Inflammatory macrophage treated with lipopolysaccharide for 4 hours (primary cell): ENCODE measurements at places on chromosomes 3 and 15.

DNA sequence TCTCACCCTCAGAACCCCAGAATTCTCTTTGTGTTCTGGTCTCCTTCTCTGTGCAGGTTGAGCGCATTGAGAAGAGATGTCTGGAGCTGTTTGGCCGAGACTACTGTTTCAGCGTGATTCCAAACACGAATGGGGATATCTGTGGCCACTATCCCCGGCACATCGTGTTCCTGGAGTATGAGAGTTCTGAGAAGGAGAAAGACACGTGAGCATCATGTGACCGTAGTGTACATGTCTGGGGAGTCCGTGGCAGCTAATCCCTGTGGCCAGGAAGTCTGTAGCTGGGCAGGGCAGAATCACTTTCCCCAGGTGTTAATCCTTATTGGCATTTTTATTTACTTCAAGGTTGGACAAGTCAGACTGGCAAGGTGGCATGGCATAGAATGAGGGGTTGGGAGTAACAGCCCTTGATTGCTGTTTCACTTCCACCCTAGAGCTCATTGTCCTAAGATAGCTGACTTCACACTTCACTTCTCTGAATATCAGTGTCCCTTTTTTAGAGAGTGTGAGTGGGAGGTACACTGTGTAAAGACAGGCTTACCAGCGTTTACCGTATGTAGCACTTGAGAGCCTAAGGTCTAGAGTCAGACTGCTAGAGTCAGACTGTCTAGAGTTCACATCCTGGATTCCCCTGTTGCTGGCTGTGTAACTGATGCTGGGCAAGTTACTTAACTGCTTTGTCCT is 4.4 kb downstream of the MTMR14 start:
- peak; percentile 76 for DNase-seq

DNA sequence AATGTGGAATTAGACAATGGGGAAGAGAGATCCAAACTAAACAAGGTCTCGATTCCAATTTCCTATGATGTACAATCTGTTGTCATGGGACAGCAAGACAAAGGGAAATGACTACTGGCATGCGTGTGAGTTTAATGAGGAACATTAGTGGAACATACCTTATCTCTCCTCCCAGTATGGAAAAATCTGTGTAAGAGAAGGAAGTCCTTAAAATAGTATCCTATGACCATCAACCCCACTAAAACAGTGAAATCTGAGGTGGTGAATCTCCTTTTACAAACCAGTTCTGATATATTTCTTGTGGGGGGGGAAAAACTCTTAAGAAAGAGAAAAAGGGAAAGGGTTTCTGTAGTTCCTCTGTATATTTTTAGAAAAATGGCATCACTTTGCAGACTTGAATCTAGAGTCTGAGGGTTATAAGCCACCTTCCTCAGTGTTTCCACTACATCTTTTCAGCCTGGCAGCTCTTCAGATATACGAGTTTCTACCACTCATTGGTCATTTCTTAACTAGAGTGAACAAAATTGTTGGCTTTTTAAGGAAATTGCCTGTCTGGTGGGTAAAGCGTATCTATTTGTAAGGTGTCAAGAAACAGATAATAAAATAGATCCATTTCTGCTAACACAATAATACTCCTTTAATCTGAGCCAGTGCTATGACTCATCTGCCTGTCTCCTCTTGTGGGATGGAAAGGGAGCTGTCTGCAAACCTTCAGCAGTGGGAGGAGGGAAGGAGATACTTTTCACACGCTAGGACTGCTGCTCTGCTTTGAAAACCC is 3.0 kb upstream of the TNFAIP8L3 start:
- DNase-seq, result peak; percentile 75

- DNase-seq, result no peak
Observed at GRCh38 chr3:39096775-39097174, 10.7 kb downstream of the GORASP1 start.

GRCh38 chr3:104198131-104198530 is 1168.6 kb upstream of the ALCAM start:
- no peak for DNase-seq

DNA sequence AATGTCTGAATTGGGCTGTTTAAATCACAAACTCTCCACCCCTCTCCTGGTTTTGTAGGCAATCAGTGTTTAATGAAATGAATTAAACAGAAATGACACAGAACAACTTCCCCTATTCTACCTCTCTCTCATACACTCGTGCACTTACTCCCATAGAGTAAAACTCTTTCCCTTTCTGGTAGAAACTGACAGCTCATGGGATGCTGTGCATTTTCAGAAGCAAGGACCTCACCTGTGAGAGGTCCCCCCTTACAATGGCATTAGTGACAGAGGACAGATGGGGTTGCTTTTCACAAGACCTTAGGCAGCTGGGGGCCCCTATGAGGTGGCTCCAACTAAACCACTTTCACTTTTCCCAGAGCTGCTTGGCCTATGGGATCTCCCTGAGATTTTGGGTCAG is 31.9 kb downstream of the PARP16 start:
- no peak for DNase-seq

- peak; percentile 16 for DNase-seq
Observed at GRCh38 chr15:94509259-94509658, 277.9 kb downstream of the MCTP2 start.

DNA sequence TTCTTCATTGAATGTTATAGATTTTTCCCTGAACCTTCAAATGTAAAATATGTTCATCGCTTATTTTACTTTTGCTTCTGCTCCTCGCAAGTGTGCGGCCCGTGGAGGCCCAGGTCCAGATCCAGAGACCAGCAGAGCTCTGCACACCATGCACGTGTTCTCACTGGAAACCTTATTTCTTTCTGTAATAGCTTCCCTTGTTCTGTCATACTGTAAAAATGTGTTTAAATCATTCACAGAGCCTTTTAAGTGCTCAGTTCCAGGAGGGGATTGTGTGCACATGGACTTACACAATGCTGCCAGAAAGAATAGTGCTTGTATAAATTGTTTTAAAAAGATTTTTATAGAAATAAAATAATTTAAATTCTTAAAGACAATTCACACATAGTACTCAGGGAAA is 359.3 kb downstream of the GABRG3 start:
- DNase-seq, result no peak

- DNase-seq, result peak; percentile 82
Observed at GRCh38 chr3:53114011-53114400, 16.2 kb downstream of the RFT1 start.

GRCh38 chr3:154195620-154196356 is 74.6 kb downstream of the ARHGEF26 start:
- DNase-seq, result no peak

- DNase-seq, result no peak
Observed at GRCh38 chr15:83954506-83954905, 281.1 kb upstream of the GOLGA6L4 start.

- DNase-seq, result peak; percentile 34
Observed at GRCh38 chr3:42434777-42435380, 24.5 kb upstream of the LYZL4 start.

DNA sequence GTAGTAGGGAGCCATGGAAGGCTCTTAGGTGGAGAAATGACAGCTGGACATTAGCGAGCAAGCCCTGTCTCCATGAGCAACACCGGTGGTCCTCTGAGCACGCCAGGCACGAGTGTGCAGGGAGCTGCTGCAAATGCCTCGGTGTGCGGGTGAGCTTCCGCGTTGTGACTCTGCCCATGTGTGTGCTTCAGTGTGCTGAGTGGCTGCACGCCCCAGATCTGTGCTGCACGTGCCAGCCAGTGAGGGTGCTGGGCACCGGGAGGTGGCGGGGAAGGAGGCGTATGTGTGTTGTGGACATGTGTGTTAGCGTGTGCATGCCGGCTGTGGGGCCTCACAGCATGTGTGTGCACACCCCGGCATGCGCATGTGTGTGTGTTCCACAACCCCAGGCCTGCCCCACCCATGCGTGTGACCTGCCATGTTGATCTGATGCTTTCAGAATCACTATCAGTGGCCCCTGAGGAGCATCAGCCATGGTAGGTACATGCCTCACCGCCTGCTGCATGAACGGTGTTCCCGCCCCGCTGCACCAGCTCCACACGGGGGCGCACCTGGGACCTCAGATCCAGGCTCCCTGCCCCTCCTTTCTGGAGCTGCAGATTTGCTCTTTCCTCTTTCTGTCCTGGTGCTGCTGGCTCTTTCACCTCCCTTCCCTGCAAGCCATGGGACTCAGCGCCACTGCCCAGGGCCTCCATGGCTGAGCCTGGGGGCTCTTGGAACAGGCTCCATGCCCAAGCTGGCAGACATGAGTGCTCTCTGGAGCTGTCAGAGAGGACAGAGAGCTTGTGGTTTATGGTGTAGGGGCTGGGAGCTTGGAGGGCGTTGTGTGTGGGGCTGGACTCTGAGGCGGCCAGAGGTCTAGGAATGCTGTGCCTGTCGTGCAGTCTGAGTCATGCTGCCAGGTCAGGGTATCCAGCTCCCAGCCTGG is 169.4 kb downstream of the TBC1D2B start:
- DNase-seq, result peak; percentile 65

- DNase-seq, result no peak
Observed at GRCh38 chr15:77622209-77622933, 10.3 kb downstream of the LINGO1 start.

GRCh38 chr15:31262901-31263671 is 63.5 kb upstream of the KLF13 start:
- DNase-seq, result peak; percentile 97

DNA sequence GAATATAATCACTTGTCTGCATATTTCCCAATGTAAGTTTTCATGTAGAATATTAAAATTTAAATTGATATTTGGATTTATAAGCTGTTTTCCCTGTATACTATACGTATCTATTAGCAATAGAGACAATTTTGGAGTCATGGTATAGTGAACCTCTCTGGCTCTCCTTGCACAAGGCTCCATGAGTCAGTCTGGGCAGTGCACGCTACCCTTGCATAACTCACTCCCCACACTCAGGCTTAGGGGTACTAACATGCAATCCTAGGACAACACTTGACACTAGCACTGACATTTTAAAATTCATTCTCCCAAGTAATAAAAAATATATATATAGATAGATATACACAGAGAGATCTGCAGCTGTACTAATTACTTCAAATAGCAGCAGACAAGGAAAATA is 39.2 kb downstream of the SLC24A1 start:
- peak; percentile 38 for DNase-seq

DNA sequence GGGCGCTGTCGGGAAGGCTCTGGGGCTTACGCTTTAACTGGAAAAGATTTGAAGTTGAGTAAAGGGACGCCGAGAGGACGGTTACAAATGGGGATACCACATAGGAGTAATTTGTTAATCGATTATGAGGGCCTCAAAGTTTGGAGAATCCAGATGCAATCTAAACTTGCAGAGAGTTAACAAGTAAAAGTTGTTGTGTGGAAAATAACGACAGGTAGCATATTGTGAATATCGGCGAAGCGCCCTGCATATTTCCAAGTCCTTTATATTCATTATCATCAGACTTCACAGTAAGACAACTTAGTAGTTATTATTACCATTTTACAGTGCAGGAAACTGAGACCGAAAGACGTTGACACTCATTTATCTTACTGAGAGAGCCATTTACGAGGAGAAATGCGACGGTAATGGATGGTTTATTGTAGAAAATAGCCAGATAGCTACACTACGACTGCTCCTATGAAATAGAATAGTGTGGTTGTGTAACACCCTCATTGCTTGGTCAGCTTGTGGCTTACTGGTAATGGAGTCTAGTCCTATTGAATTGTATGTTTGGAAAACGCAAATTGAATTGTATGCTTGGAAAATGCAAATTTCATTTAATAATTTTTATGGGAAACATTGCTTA is 700 bp downstream of the MKRN2 start:
- DNase-seq, result peak; percentile 62

DNA sequence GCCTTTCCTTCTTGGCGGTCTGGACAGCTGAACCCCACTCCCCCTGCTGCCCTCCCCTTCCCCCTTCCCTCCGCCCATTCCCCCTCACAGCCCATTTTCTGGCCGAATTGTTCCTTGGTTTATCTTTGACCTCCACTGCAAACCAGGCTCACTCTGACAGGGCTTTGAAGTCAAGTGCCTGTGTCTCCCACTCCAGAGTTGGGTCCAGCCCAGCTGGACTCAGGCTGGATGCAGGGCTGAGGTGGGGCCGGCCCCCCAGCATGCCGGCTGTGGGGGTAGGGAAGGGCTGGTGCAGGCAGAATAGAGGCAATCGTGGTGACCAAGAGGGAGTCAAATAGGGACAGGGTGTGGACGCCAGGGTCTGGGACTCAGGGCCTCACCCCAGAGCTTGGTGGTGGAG is 57.0 kb upstream of the MRPS22 start:
- DNase-seq, result no peak

GRCh38 chr3:77414881-77415280 is 375.0 kb downstream of the ROBO2 start:
- DNase-seq, result no peak

GRCh38 chr3:159858650-159859049 is 130.0 kb upstream of the IL12A start:
- no peak for DNase-seq

GRCh38 chr3:3798631-3799113 is 559 bp upstream of the LRRN1 start:
- DNase-seq, result no peak

- DNase-seq, result peak; percentile 37
Observed at GRCh38 chr3:136787349-136787748, 31.6 kb upstream of the SLC35G2 start.

- DNase-seq, result no peak
Observed at GRCh38 chr15:100278596-100279380, 63.0 kb downstream of the ADAMTS17 start.

- DNase-seq, result no peak
Observed at GRCh38 chr3:8557298-8557697, 55.7 kb downstream of the LMCD1 start.

DNA sequence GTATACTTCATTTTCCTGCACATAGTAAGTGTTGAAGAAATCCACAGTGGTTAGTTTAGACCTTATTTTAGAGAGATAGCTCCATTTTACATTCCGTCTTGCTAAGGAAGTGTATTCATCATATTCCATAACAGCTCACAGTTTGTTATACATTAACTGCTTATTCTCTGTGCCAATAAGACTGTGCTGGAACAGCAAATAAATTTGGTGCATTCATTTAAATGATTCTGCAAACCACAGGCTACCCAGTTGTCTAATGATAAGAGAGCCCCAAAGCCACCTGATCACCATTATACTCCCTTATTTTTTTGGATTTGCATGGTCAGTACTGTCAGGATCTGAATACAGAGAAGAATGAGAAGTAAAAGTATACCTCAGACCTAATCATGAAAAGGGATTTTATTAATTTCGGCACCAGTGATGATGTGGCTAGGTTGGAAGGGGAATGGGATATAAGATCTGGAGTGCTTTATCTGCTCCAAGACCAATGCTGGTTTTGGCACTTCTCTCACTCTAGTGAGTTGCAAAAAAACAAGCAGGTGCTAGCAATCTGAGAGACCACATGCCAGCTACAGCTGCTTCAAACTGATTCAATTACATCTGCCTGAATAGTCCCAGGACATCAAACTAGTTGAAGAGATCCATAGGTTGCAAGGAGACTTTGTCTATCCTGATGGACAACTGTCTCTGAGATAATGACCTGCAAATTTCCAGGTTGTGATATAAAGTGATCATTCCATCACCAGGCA is 254.8 kb downstream of the ZBTB20 start:
- DNase-seq, result no peak

GRCh38 chr15:50358845-50359244 is 3.8 kb upstream of the GABPB1 start:
- DNase-seq, result peak; percentile 58

DNA sequence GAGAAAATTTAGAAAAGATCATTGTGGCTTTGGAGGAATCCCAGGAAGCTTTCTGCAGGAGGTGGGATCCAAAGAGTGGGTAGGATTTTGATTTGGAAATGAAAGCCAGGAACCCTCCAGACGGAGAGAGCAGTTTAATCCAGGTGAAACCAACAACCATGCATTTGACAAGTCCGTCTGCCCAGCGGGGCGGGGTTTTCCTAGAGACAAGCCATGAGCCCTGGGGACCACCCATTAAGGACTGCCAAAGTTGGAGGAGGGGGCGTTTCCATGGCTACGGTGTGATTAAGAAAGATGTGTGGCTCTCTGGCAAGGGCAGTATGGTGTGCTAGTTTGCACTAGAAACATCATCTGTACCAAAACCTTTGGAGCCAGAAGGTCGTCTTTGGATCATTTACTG is 53.4 kb downstream of the SRGAP3 start:
- DNase-seq, result no peak
